ENCODE measurements at places on chromosomes 7 and 10.
A peak's percentile ranks its signal among the peaks of the same experiment; 100 is the strongest.

DNA sequence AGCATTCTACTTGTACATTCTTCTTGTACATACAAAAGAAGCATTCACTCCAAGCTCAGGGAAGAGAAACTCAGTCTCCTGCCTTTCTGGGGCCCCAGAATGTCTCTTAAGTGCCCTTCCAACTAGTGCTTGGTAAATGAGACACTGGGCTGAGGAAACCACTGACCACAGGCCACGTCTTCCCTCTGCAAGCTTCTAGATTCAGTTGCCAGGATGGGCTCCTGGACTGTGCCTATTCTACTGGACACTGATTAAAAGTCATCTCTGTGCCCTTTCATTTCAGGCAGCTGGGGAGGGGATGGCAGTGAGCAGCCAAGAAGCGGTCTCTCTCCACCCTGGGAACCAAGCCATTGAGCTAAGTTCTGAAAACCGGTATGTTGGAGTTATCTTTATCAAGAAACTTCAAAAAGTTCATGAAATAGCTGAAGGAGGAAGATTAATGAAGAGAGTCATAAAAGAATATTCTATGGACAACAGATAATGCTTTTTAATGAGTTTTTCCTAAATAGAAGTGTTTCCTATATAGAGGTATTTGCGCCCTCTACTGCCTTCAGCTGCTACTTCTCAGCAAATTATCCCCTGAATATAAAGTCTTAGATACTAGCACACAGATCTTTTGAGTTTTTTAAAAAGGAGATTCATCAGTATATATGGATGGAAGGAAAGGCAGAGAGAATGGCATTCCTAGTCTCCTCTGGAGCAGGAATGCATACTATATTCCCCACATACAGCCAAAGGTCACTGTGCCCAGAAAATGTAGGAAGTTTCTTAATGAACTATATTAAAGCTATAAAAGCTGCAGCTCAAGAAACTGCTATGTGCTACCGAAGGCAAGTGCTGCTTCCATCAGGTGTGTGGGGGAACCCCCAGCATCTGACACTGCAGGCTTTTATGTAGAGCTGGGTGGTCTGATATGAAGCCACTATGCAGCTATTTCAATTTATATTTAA, 8.4 kb upstream of the IFIT1B start:
- no peaks in the 10 kb centered on the region for H3K27me3 ChIP-seq
- H3K36me3 ChIP-seq = no peaks in the 10 kb centered on the region
- peak; percentile 53 for DNase-seq
- no peak overlapping the region for H3K4me3 ChIP-seq
- peaks cover 8% of the 10 kb centered on the region for H3K4me1 ChIP-seq
- H3K27ac ChIP-seq = no peak overlapping the region

DNA sequence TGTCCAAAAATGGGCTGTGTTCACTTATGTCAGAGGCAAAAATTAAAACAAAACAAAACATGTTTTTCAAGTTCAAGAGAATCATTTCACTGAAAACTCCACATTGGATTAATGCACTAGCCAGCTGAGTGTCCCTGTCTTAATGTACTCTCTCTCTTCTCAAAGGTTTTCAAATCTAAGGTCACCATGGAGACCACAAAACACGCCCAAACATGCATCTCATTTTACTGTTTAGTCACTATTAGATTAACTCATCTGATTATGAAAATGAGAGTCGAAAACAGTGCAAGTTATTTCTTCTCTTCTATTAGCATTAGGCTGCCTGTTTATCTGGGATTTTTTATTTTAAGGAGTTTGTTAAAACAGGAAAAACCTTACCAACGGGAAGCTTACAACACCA, 70.8 kb upstream of the ASAH2 start:
- DNase-seq = peak; percentile 22
- H3K27ac ChIP-seq = no peak overlapping the region
- no peaks in the 10 kb centered on the region for H3K36me3 ChIP-seq

DNA sequence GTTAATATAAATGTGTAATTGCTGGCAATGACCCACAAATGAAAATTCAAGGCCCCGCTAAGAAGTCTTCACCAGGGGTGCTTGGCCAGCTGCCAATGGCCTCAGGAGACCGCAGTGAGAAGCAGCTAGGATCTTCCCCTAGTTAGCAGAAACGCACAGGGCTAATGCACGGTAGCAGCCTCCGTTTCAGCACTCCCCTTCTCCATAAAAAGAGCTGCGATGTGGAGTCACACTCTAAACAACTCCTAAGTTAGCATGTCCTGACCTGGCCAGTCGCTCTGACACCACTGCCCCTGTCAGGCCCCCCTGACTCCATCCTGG, 139.0 kb downstream of the SEPTIN14 start:
- DNase-seq = no peak
- H3K4me1 ChIP-seq = no peaks in the 10 kb centered on the region
- no peaks in the 10 kb centered on the region for H3K27me3 ChIP-seq

GRCh38 chr10:31124852-31125251, 93.2 kb upstream of the ZNF438 start:
- no peak overlapping the region for H3K27ac ChIP-seq
- DNase-seq = no peak
- no peak overlapping the region for H3K4me3 ChIP-seq
- H3K27me3 ChIP-seq = no peaks in the 10 kb centered on the region
- H3K4me1 ChIP-seq = no peaks in the 10 kb centered on the region

DNA sequence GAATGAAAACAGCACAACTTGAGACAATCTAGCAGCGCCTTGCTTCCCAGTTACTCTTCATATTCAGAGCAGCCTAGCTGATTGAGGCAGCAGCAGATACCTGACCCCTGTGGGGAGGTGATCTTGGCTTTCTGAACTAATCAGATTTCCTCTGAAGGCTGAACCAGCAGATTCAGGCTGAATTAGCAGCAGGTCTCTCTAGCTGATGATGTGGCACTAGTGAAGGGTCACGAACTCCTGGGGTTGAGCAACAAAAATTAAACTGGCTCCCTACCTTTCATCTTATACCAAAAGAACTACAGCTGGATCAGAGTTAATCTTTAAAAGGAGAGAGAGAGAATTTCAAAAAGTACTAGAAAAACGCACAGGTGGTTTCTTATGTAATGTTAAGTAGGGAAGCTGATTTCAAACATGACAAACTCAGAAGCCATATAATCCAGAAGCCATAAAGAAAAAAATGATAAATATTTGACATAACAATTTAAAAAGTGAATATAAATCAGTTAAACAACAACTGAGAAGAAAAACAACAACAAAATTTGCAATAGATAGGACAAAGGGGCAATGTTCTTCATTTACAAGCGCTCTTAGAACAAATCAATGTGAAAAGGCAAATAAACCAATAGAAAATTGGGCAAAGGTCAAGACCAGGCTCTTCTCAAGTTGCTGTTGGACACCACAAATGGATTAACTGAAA, 13.5 kb downstream of the SLC25A13 start:
- H3K27ac ChIP-seq = no peak overlapping the region
- peaks cover 8% of the 10 kb centered on the region for H3K4me1 ChIP-seq
- H3K4me3 ChIP-seq = no peak overlapping the region
- DNase-seq = peak; percentile 86
- H3K27me3 ChIP-seq = no peaks in the 10 kb centered on the region

DNA sequence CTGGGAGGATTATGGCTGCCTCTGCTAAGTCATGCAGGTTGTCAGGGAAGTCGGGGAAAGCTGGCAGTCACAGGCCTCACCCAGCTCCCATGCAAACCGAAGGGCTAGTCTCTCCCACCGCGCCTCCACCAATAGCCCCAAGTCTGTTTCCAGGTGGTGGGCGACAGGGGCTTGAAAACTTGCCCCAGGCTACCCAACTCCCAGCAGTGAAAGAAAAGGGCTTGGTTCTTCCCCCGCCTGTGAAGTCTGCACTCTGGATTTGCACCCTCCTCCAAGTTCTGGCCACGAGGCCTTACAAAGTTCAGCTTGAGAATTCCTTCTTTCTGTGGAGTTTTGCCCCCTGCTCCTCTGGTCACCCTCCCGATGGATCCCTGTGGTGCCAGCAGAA, 99.9 kb upstream of the CHST15 start:
- no peak for DNase-seq
- H3K4me3 ChIP-seq = no peak overlapping the region
- H3K27ac ChIP-seq = no peak overlapping the region
- H3K36me3 ChIP-seq = no peaks in the 10 kb centered on the region
- no peaks in the 10 kb centered on the region for H3K27me3 ChIP-seq

- H3K4me1 ChIP-seq = no peaks in the 10 kb centered on the region
- DNase-seq = no peak
- no peaks in the 10 kb centered on the region for H3K36me3 ChIP-seq
- H3K27ac ChIP-seq = no peak overlapping the region
- no peak overlapping the region for H3K4me3 ChIP-seq
- H3K27me3 ChIP-seq = no peaks in the 10 kb centered on the region
Measured at GRCh38 chr10:90143937-90144336, 442.5 kb downstream of the KIF20B start.

GRCh38 chr10:44925224-44925623, 14.1 kb downstream of the TMEM72 start:
- H3K4me1 ChIP-seq = no peaks in the 10 kb centered on the region
- H3K27ac ChIP-seq = no peak overlapping the region
- no peaks in the 10 kb centered on the region for H3K36me3 ChIP-seq
- no peak overlapping the region for H3K4me3 ChIP-seq

DNA sequence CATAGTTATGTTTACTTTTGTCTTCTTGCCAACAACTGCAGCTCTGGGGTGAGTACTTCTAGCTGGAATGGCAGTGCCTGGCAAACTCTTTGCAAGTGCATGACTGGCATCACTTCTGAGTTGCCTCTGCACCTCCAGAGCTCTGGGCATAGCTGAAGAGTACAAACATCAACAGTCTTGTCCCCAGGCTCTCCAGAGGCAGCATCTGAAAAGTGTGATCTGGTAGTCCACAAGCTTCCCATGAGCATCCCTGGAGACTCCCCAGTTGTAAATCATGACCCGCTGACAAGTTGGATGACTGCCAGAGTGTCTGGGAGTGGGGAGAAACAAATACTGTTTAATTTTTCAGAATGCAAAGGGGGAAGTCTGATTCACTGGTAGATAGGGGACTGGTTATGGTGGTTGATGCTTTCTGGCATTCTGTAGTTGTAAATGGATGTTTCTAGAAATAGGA, 138.9 kb upstream of the CDK13 start:
- no peaks in the 10 kb centered on the region for H3K36me3 ChIP-seq
- DNase-seq = no peak
- no peak overlapping the region for H3K27ac ChIP-seq
- no peak overlapping the region for H3K4me3 ChIP-seq
- no peaks in the 10 kb centered on the region for H3K27me3 ChIP-seq

DNA sequence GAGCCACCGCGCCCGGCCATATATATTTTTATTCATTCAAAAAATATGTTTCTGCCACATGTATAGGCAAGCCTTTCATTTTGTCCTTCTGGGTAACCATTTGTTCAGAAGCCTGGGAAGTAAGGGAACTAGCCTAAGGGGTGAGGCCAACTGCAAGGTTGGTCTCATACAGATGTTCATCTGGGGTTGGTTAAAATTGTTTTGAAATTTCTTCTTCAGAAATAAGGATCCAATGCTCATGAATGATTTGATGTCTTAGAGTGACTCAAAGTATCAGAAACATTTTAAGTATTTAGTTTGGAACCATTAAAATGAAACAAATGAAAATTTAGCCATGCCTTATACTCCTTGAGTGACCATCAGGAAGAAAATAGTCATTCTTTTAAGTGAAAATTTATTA, 397.2 kb downstream of the SUGCT start:
- no peak overlapping the region for H3K4me3 ChIP-seq
- H3K27me3 ChIP-seq = no peaks in the 10 kb centered on the region
- H3K4me1 ChIP-seq = no peaks in the 10 kb centered on the region
- H3K27ac ChIP-seq = no peak overlapping the region

DNA sequence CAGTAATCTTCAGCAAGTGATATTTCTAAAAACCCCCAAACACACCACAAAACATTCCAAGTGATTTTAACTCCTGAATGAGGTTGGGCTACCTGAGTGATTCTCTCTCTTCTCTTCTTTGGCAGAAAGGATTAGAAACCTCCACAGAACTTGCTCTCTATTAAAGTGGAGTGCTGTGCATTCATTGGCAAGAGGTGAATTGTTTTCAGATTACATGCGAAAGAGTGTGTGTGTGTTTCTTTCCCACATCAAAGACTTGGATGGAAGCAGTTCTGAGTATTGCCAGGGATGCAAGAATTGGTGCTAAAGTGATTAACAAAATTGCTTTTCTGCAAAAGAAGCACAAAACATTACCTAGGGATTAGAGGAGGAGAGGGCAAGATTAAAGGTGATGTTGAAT, 13.1 kb upstream of the FBXW4 start:
- no peaks in the 10 kb centered on the region for H3K27me3 ChIP-seq
- DNase-seq = no peak
- H3K27ac ChIP-seq = no peak overlapping the region
- H3K4me3 ChIP-seq = no peak overlapping the region
- peaks cover 3% of the 10 kb centered on the region for H3K4me1 ChIP-seq

- no peak overlapping the region for H3K4me3 ChIP-seq
- no peaks in the 10 kb centered on the region for H3K36me3 ChIP-seq
- no peaks in the 10 kb centered on the region for H3K27me3 ChIP-seq
- DNase-seq = no peak
- no peaks in the 10 kb centered on the region for H3K4me1 ChIP-seq
Measured at GRCh38 chr7:152979376-152979775, 219.8 kb downstream of the ACTR3B start.

DNA sequence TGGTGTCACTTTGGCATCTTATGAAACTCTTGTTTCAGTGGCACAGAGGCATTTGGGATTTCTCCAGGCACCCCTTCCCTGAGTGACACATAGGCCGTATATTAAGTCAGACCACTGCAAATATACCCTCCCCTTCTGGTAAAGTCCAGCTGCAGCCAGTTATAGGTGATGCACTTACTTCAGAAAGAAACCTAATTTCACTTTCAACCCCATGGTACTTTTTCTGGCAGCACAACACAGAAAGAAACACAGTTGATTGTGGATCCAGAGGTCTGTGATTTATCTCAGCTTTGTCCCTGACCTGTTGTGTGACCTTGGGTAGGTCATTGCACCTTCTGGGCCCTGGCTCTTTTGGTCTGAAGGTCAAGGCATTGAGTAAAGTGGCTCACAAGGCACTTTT, 173.2 kb downstream of the BUB3 start:
- no peaks in the 10 kb centered on the region for H3K4me1 ChIP-seq
- no peak overlapping the region for H3K4me3 ChIP-seq
- no peaks in the 10 kb centered on the region for H3K27me3 ChIP-seq
- no peak overlapping the region for H3K27ac ChIP-seq

DNA sequence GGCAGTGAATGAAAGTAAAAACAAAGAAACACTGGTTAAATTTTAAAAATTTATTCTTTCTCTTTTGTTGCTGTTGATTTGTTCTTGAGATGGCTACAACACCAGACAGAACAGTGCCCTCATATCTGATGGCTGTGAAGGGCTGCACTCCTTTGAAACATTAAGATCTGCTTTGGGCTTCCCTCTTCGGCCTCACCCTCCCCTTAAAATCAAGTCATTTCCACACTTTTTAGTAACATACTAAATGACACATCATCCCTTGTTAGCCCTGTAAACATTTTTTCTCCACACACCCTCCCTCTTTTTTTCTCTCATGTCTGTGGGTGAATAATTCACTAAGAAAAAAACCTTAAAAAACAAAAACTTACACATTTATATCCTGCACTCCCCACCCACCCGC, 16.4 kb downstream of the IRF5 start:
- H3K4me1 ChIP-seq = no peaks in the 10 kb centered on the region
- no peaks in the 10 kb centered on the region for H3K27me3 ChIP-seq
